ENCODE measurements at places on chromosomes 16 and 17. TPM values are rescaled to one million over a fixed set of nuclear protein-coding genes. Genes with fewer than 3 reads are reported as not detected.

The CHMP1A gene
- total RNA-seq = 98.0 TPM

DNA sequence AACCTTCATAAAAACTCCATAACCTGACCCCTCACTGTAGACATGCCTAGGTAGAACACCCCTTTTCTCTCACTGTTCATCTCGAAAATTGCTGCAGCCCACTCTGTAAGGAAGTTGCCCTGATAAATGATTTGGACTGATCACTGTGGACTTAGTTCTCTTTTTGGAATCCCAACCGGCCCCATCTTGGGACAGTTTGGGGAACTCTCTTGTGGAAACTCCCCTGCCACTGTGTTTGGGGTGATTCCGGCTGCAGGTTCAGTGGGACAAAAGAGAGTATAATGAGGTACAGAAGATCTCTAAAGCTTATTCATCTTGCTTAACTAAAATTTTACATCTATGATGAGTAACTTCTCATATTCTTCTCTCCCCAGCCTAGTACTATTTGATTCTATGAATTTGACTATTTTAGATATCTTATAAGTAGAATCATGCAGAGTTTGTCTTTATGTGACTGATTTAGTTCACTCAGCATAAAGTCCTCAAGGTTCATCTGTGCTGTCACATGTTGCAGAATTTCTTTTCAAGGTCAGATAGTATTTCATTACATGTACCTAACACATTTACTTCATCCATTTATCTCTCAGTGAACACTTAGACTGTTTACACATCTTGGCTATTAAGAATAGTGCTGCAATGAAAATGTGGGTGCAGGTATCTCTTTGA lies 84.9 kb downstream of the ABCA8 start:
- no peak for DNase-seq

DNA sequence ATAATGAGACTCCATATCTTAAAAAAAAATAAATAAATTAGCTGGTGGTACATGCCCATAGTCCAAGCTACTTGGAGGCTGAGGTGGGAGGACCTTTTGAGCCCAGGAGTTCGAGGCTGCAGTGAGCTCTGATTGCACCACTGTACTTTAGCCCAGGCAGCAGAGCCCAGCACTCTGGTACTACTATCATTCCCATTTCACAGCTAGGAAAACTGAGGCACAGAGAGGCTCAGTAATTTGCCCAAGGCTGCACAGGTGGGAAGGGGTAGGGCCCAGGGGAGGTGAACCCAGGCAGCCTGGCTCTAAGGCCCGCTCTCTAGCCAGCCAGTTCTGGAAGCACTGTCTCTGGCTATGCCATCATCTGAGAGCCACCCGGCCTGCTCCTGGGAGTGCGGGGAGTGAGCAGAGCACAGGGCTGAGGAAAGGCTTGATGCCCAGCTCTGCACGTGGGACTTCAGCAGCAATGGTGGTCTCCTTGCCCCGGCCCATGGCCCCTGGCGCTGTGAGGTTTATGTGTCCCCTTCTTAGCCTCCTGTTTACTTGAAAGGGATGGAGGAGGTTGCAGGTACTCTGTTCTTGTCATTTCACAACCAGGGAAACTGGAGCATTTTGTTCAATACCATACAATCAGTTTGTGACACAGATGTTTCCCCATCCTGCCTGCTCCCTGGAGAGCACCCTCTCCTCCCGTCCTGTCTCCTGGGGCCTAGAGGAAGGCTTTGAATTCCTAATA lies 222.3 kb downstream of the KATNIP start:
- no peak for DNase-seq

GRCh38 chr16:68972720-68973119 lies 129.4 kb downstream of the TANGO6 start:
- DNase-seq = no peak

GRCh38 chr17:48011405-48012150 lies 26.0 kb downstream of the COPZ2 start:
- DNase-seq = peak; percentile 20
